ENCODE measurements at places on chromosomes 16 and 17. TPM values are rescaled to one million over a fixed set of nuclear protein-coding genes. Genes with fewer than 3 reads are reported as not detected.

The CPHXL2 gene
- not detected for total RNA-seq

The TEX14 gene
- total RNA-seq: 0.31 TPM

The NKD1 gene
- 1.9 TPM for total RNA-seq

DNA sequence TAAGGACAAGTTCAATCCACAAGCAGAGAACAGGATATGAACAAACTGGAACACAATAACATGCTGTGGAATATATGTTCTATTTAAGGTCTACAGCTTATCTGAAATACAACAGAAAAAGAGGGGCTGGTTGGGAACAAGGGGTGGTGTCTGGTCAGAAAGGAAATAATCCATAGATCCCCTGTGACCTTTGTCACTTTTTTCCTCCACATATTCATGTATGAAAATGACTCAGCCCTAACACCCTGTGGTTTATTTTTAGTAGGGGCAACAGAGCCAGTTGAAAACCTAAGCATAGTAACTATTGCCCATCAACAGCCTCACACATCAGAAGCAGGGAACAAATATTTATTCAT, 12.3 kb upstream of the SPAG9 start:
- H3K27me3 ChIP-seq: no peaks in the 10 kb centered on the region
- H3K27ac ChIP-seq: no peak overlapping the region
- DNase-seq: no peak
- H3K4me3 ChIP-seq: no peak overlapping the region

The HCRT gene
- total RNA-seq: not detected

The PERCC1 gene
- not detected for total RNA-seq

DNA sequence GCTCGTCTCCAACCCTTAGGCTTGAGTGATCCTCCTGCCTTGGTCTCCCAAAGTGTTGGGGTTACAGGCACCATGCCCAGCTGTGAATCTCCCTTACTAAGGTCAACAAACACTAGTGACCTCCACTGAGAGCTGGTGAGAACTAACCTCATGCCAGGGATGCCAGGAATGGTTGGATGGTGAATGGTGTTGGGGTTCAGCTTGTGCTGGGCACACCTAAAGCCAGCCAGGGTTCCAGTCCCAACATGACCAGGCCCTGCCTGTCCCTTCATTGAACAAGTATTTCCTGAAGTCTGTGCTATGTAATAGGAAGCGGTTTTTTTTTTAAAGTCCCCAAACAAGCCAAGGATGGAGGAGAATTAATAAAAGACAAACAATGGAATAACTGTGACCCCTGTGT, 56.0 kb upstream of the TOB1 start:
- no peak for DNase-seq
- no peaks in the 10 kb centered on the region for H3K36me3 ChIP-seq
- H3K27me3 ChIP-seq: no peaks in the 10 kb centered on the region
- no peak overlapping the region for H3K27ac ChIP-seq

DNA sequence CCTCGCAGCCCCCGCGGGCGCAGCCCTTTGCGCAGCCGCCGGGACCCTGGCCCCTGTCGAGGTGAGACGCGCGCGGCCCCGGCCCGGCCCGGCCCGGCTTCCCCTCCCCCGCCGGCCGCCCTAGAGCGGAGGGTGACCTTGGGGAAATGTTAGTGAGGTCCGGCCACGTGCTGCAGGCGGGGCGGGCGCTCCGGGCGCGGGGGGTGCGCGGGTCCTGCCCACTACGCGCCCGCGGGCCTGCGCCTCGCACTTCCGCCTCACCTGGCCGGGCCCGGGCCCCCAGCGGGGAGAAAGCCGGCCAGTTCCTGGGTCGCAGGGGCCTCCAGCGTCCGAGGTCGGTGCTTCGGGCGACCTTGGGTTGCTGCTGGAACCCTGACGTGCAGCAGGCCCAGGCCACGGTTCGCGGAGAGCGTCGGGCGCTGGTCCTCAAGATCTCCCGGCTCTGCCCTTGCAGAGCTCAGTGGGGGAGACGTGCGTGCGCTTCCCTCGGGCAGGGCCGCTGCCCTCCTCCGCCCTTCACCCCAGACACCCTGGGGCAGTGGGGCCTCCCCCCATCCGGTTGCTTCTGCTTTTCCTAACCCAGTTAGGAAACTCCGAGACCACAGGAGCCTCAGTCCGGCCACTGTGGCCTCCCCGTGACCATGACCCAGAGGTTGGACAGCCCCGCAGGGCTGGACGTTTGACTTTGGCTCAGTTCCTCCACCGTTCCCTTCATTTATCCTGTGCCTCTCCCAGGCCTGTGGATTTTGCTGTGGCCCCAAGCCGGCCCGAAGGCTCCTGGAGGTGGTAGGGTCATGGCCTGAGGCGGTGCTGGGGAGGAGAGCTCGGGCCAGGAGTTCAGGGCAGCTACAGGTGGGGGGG, 791 bp downstream of the MCRIP2 start:
- peak overlapping the region; percentile 48 for H3K27ac ChIP-seq
- H3K4me3 ChIP-seq: peak overlapping the region; percentile 78
- peaks cover 7% of the 10 kb centered on the region for H3K36me3 ChIP-seq
- H3K4me1 ChIP-seq: peaks cover 19% of the 10 kb centered on the region

DNA sequence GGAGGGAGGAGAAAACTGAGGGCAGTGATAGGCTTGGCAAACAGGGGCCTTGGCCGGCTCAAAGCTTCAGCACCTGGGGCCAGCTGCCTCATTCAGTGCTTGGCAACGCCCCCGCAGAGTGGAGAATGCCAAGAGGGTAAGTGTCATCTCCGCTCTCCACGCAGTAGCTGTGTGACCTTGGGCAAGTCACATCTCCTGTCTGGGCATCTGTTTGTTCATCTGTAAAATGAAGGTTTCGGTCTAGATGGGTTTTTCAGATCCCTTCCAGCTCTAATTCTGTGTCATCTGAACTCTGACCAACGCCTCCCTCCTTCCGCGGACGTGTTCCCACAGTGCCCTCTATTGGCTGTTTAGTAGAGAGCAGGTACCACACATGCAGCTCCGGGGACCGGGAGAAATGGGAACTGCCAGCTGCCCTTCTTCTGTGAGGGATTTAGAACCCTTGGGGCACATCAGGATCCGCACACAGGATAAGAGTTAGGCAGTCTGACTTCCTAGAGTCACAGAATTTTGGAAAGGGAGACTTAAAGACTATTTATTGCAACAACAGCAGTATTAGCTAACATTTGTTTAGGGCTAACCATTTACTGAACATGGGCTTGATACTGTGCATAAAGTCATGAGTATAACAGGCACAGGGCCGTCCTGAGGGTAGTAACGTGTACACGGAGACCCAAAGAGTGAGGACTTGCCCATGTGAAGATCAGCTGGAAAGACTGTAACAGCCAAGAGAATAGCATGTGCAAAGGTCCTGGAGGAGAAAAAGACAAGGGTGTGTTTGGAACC, 26.8 kb downstream of the GP2 start:
- peaks cover 3% of the 10 kb centered on the region for H3K27me3 ChIP-seq
- no peaks in the 10 kb centered on the region for H3K4me1 ChIP-seq
- DNase-seq: peak; percentile 60
- H3K27ac ChIP-seq: no peak overlapping the region
- H3K4me3 ChIP-seq: no peak overlapping the region

GRCh38 chr16:49592546-49593423, 219.2 kb downstream of the C16orf78 start:
- H3K36me3 ChIP-seq: no peaks in the 10 kb centered on the region
- H3K27ac ChIP-seq: no peak overlapping the region
- DNase-seq: peak; percentile 62
- peaks cover 3% of the 10 kb centered on the region for H3K4me1 ChIP-seq
- H3K4me3 ChIP-seq: no peak overlapping the region

The GJD3 gene
- total RNA-seq: not detected

DNA sequence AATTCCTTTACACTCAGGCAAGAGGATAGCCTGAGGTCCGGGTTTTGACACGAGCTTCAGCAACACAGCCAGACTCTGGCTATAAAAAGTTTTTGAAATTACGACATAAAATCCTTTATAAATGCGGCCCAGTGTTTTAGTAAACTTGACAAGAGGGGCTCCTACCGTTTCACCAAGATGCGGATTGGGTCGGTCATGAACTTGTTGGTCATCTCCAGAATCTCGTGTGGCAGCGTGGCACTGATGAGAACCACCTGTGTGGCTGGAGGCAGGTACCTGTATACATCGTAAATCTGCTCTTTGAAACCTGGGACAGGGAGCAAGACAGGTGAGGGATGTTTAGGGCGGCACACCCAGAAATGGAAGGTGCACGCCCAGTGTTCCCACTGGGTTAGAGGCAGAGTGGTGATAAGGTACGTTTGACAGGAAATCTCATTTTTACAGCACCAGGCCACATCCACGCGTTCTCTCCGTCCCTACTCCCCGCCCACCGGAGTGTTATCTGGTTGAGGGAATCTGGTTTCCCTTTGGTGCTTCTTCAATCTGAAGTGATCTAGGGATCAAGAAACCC, 8.0 kb downstream of the EIF4A3 start:
- H3K4me1 ChIP-seq: peaks cover 8% of the 10 kb centered on the region
- H3K27me3 ChIP-seq: no peaks in the 10 kb centered on the region
- H3K4me3 ChIP-seq: no peak overlapping the region
- H3K36me3 ChIP-seq: peaks cover 68% of the 10 kb centered on the region
- DNase-seq: no peak

GRCh38 chr17:79974566-79975497, 60.8 kb downstream of the TBC1D16 start:
- H3K36me3 ChIP-seq: no peaks in the 10 kb centered on the region
- no peak overlapping the region for H3K27ac ChIP-seq
- H3K4me3 ChIP-seq: no peak overlapping the region
- no peaks in the 10 kb centered on the region for H3K4me1 ChIP-seq
- no peaks in the 10 kb centered on the region for H3K27me3 ChIP-seq
- no peak for DNase-seq

- DNase-seq: peak; percentile 23
- H3K4me1 ChIP-seq: peaks cover 15% of the 10 kb centered on the region
- no peak overlapping the region for H3K27ac ChIP-seq
- peaks cover 4% of the 10 kb centered on the region for H3K27me3 ChIP-seq
Observed at GRCh38 chr17:41792845-41793783, 6.6 kb upstream of the JUP start.

DNA sequence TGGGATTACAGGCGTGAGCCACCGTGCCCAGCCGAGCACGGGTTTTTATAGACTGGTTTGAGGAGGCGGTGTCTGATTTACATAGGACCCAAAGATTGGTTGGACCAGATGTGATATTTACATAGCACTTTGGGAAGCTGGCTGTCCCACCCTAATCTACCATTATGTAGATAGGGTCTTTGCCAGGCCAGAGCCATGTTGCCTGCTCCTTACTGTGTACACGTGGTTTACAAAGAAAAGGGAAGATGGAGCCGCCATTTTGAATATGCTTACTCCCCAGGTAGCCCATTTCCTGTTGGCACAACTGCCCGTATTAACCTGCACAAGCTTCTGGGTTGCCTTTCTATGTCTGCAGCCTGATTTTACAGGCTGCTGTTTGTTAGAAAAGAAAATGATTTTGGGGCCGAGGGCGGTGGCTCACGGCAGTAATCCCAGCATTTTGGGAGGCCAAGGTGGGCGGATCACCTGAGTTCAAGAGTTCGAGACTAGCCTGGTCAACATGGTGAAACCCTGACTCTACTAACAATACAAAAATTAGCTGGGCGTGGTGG, 89.9 kb upstream of the EEF2KMT start:
- H3K27me3 ChIP-seq: no peaks in the 10 kb centered on the region
- no peaks in the 10 kb centered on the region for H3K4me1 ChIP-seq
- no peak overlapping the region for H3K27ac ChIP-seq
- no peak overlapping the region for H3K4me3 ChIP-seq
- H3K36me3 ChIP-seq: no peaks in the 10 kb centered on the region

The CHD3 gene
- total RNA-seq: 139 TPM

GRCh38 chr17:72913142-72913682, 179.3 kb downstream of the SLC39A11 start:
- H3K4me1 ChIP-seq: no peaks in the 10 kb centered on the region
- H3K36me3 ChIP-seq: peaks cover 3% of the 10 kb centered on the region
- no peak for DNase-seq
- no peaks in the 10 kb centered on the region for H3K27me3 ChIP-seq

The LPCAT2 gene
- 0.16 TPM for total RNA-seq

DNA sequence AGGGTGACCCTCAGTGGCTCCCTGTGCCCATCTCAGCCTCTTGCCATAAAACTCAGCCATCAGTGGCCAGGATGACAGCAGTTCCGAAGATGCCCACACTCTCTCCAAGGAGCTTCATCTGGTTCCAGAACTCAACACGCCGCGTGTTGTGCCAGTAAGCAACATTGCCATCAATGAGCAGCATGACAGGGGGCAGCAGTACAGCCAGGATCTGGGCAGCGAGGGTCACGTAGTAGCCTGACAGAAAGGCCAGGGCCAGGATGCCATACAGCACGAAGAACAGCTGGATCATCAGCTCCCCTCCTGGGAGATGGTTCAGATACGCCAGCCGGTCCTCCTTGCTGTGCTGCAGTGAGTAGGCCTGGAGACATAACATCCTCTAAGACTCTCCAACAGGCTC, 2.9 kb downstream of the TMEM101 start:
- H3K27me3 ChIP-seq: no peaks in the 10 kb centered on the region
- peaks cover 19% of the 10 kb centered on the region for H3K36me3 ChIP-seq
- peaks cover 21% of the 10 kb centered on the region for H3K4me1 ChIP-seq
- no peak overlapping the region for H3K27ac ChIP-seq
- no peak for DNase-seq

The SLC47A2 gene
- not detected for total RNA-seq

The SNAI3 gene
- total RNA-seq: 5.3 TPM

- no peaks in the 10 kb centered on the region for H3K4me1 ChIP-seq
- H3K27me3 ChIP-seq: no peaks in the 10 kb centered on the region
- no peak overlapping the region for H3K4me3 ChIP-seq
- DNase-seq: no peak
Observed at GRCh38 chr17:65896889-65897288, 295.0 kb downstream of the CEP112 start.

DNA sequence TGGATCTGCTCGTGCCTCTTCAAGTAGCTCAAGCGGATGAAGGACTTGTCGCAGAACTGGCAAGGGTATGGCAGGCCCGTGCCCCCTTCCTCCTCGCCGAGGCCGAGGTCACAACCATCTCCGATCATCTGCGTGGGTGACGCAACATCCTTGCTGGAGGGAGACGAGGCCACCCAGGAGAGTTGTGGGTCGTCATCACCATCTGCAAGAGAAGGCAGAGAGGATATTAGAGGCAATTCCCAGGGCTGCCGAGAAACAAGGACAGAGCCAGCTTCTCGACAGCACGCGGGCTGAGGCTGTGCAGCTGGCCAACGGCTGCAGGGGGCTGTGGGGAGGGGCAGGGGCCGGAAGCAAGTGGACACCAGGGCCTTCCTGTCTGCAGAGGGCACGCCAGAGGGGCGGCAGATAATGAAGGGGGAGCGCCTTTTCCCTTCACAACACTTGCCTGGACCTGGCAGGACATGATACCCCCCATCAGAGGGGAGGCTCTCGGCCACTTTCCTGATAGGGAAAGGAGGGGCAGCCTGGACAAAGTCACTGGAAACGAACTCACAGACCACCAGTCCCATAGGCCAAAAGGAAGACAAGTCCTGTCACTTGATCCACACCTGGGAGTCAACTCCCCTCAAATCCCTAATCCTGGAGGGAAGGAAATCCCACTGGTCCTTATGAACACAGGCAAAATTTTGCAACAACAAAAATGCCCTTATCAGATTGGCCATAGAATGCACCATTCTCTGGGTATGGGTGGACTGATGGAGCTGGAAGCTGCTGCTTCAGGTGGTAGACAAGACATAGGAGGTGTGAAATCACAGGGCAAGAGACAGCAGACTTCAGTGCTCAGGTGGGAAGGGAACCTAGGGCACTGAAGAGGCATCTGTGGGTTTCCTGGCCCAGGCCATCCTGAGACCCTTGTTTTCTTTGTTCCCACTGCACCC, 217.0 kb downstream of the ZNF423 start:
- no peaks in the 10 kb centered on the region for H3K36me3 ChIP-seq
- no peaks in the 10 kb centered on the region for H3K4me1 ChIP-seq
- no peak for DNase-seq
- H3K27me3 ChIP-seq: no peaks in the 10 kb centered on the region
- no peak overlapping the region for H3K27ac ChIP-seq

GRCh38 chr16:88720396-88720970, 14.2 kb downstream of the CTU2 start:
- H3K4me3 ChIP-seq: no peak overlapping the region
- no peaks in the 10 kb centered on the region for H3K4me1 ChIP-seq
- no peaks in the 10 kb centered on the region for H3K27me3 ChIP-seq
- no peak overlapping the region for H3K27ac ChIP-seq
- DNase-seq: no peak

The ARL5C gene
- not detected for total RNA-seq

All from activated CD8-positive, alpha-beta T cell treated with anti-CD3 and anti-CD28 coated beads for 36 hours (primary cell).